H4 (cell line): ENCODE measurements at places on chromosomes 16 and 17. TPM values are rescaled to one million over a fixed set of nuclear protein-coding genes. Genes with fewer than 3 reads are reported as not detected.

The SLC12A3 gene
- not detected in 2 replicates for total RNA-seq

The CLCN7 gene
- total RNA-seq: 16.0 and 21.0 TPM in 2 replicates

The PPP1R27 gene
- total RNA-seq: not detected in 2 replicates

The KRTAP2-1 gene
- total RNA-seq: not detected in 2 replicates

The MTSS2 gene
- 8.6 and 13.9 TPM in 2 replicates for total RNA-seq

The TSPAN10 gene
- 0.06 and 1.5 TPM in 2 replicates for total RNA-seq

The CES1 gene
- 0.39 and 0.47 TPM in 2 replicates for total RNA-seq

The PIRT gene
- total RNA-seq: not detected in 2 replicates

The ADCY9 gene
- total RNA-seq: 3.9 and 5.1 TPM in 2 replicates

The CACNA1H gene
- 1.4 and 2.0 TPM in 2 replicates for total RNA-seq

The KLHL11 gene
- total RNA-seq: 14.2 and 14.3 TPM in 2 replicates

The PRPSAP2 gene
- total RNA-seq: 48.3 and 56.7 TPM in 2 replicates
